ENCODE measurements at places on chromosomes 16 and 17. TPM values are rescaled to one million over a fixed set of nuclear protein-coding genes. Genes with fewer than 3 reads are reported as not detected.

DNA sequence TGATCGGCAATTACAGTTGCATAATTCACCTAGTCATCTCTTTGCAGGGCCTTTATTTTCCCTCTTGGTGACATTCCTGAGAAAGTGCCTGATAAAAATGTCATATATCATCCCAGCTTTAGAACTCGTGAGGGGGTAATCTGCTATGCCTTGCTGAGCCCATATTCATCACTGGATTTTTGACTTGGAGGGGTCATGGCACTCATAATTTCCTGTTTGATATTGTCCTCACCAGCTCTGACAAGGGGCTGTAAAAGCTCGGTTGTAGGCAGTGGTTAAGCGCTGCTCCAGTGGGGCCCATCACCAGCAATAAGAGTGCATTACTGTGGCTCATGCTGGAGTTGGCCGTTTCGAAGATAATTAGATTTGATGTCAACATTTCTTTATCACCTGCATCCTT, 227.3 kb downstream of the IRX3 start:
- no peak for DNase-seq

DNA sequence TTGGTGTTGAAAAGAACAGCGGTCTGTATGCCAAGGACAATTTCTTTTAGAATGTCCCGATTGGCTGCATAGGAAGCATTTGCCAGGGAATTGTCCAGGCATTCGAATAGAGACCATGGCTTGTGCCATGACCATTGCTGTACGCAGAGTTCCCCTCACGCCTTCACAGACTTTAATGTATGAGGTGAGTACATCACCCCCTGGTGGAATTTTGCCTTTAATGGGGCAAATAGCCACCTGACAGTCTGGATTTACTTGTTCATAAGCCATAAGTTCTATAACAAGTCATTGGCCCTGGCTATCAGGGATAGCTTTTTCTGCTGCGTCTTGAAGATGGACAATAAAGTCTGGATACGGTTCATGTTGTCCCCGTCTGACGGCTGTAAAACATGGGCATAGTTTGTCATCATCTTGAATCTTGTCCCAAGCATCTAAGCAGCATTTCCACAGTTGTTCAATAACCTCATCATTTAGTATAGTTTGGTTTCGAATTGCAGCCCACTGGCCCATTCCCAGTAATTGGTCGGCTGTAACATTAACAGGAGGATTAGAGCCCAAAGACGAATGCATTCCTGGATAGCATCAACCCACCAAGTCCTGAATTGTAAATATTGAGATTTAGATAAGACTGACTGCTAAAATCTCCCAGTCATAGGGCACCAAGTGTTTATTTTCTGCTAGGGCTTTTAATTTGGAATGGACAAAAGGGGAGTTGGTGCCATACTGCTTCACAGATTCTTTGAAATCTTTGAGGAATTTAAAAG, 67.7 kb upstream of the ARL4D start:
- no peak for DNase-seq

DNA sequence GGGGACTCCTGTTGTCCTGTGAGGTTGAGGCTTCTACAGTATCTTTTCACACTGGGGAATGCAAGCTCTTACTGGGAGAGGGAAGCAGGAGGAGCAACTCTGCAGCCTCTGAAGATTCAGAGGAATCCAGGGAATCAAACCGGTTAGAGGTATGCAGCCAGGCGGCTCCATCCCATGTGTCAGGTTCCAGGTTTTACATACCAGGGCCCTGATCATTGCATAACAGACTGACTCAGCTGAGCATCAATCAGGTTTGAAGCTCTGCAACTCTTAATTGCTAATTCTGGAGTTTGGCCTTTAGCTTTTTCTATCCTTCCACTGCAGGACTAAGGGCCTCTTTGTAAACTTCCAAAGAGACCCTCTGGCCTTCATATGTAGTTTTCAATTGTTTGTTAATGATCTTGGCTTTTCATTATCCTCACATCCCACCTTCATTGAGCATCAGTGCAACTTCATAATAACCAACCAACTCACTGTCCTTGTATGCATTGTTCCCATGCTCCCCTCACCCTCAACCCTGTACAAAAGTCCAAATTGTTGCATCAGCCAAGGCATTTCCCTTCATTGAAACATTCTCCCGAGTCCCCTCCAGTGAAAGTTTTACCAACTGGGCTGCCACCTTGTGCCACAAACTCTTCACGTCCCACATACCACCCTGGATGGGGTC, 59.7 kb upstream of the DHX40 start:
- no peak for DNase-seq

DNA sequence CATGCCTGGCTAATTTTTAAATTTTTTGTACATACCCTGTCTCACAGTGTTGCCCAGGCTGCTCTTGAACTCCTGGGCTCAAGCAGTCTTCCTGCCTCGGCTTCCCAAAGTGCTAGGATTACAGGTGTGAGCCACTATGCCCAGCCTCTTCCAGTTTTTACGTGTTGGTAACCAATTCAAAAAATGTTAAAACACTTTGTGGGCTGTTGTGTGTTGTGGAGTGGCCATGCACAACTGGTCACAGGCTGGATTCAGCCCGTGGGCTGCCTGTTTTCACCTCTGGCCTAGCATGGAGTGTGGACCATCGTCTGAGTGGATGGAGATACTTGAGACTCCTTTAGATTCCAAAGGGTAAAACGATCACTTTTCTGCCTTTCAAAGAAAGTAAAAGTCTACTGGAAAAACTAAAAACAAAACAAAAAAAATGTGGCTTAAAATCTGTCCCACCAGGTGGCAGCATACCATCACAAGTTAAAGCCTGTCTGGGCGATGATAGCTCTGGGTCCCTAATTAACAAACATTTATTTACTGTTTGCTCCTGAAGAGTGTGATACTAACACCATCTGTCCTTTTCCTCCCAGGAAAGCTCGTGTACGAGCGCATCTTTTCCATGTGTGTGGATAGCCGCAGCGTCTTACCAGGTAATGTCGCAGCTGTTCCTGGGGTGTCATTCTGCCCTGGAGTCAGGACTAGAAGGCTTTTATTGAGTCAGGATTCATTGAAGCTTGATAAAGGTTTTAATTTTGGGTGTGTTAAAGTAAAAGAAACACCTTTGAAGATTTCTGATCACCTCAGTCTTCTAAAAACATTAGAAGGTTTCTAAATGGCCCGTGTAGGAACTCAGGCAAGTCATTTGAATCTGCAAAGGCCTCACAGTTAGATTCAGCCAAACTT, 45.8 kb downstream of the VPS35L start:
- DNase-seq = no peak

DNA sequence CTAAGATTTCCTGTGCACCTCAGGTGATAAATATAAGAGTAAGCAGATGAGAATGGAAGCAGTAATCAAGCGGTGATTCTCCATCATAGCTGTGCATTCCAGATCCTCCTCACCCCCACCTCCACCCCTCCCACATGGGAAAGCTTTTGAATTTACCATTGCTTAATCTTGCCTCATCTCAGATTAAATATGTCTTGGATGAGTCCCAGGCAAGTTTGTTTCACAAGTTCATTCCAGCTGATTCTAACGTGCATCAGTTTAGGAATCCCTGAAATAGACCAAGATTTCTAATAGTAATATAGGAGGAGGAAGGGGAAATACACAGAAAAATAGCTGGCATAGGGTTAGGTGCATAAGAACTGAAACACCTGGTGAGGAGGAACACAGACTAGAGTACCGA, 396.2 kb upstream of the KIF2B start:
- no peak for DNase-seq

- DNase-seq = no peak
Measured at GRCh38 chr17:50607522-50608175, 27.0 kb upstream of the ABCC3 start.

Gene C1QL1
- total RNA-seq = 11.3 TPM

Data from Right ventricle myocardium inferior (tissue), 1 donor.